ENCODE measurements at places on chromosomes 13 and 19.

DNA sequence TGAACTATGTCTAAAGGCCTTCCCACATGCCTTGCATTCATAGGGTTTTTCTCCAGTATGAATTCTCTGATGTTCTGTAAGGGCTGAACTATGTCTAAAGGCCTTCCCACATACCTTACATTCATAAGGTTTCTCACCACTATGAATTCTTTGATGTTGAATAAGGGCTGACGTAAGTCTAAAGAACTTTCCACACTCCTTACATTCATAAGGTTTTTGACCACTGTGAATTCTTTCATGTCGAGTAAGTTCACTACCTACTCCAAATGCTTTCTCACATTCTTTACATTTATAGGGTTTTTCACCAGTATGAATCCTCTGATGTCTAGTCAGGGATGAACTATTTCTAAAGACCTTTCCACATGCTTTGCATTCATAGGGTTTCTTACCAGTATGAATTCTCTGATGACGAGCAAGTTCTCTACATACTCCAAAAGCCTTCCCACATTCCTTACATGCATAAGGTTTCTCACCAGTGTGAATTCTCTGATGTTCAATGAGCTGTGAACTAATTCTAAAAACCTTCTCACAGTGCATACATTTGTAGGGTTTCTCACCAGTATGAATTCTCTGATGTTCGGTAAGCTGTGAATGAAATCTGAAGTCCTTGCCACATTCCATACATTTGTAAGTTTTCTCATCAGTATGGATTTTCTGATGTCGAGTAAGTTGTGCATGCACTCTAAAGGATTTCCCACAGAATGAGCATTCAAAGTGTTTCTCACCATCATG, 19.1 kb upstream of the ZNF260 start:
- DNase-seq, result no peak

DNA sequence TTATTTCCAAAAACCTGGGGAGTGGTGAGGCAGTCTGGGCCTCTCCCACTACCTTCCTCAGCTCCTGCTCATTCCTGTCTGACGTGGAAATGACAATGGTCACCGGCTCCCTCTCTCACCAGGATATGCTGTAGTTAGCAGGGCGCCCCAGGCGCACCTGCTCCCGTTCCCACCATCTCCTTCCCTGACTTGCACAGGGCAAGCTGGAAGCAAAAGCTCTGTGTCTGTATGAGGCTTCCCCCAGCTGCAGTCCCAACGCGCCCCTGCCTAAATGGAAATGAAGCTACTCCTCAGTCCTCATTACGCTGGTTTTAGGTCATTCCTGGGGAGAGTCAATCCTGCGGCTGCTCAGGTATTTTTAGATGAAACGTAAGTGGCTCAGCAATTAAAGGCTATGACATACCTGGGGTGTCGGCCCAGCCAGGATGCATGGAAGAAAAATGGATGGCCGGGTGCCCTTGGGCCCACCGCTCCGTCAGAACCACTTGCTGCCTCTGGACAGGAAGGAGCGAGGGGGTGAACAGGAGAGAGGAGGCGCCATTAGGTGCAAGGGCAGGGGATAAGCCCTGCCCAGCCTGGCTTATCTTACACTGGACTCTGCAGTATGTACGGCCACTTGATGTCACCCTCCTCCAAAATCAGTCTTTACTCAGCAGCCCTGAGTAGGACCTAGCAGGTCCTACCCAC, 32.4 kb downstream of the DHRS12 start:
- no peak for DNase-seq

DNA sequence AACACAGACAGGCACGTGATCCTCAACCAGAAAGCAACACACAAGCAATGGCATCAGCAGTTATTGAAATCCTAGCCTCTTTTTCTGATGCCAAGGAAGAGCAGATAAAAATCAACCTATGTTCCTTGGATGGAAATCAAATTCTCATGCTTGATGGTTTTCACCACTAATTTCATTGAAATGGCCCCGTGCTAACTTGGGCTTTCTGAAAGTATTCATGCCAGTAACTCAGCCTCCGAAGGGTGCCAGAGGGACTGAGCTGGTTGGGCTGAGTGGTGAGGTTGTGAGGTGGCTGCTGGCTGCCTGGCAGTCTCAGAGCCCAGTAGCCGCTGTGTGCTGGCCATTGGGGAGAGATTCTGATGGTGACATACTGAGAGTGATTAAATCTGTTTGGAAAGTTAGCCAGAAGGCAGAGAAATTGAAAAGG, 309.3 kb downstream of the DCT start:
- no peak for DNase-seq

GRCh38 chr13:29193083-29193482, 372.9 kb downstream of the MTUS2 start:
- no peak for DNase-seq

DNA sequence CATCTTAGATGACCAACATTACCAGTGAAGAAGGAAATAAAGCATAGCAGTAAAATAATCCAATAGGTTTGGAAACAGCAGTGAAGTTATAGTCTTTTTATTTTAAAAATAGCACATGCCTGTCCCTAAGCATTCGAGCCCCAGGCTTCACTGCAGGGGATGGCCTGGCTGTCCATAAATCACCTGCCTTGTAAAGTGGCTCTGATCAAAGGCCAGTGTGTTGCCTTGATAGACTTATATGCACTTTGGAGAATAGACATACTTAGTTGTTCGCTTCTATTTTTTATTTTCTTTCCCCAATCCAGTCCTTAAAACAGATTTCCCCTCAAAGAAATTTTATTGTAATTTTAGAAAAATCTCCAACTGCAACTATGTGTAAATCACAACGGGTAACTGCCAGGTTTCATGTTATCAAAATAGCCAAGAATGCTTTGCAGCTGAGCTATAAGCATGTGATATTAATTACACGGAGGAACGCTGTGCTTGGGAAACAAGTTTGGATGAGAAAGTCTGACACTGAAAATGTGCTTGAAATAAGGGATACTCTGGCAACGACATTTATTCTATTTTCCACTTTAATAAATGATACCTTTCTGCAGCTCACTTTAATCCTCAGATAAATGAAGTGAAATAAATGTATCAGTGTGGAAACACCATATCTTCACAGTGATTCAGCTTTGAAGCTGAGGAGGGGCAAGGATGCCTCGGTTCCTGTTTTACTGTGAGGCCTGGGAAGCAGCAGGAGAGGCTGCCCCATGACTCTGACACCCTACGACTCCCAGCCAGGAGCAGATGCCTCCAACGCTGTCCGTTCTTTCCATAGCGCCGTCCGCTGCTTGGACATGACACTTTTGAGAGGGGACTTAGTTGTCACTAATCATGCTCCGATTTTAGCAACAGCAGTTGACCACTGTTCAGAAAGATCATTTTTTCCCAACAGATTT, 5.5 kb upstream of the METTL21C start:
- no peak for DNase-seq

- no peak for DNase-seq
Observed at GRCh38 chr13:20826843-20827560, 53.2 kb upstream of the EEF1AKMT1 start.

GRCh38 chr19:46863818-46864629, 3.2 kb downstream of the ARHGAP35 start:
- DNase-seq, result no peak

DNA sequence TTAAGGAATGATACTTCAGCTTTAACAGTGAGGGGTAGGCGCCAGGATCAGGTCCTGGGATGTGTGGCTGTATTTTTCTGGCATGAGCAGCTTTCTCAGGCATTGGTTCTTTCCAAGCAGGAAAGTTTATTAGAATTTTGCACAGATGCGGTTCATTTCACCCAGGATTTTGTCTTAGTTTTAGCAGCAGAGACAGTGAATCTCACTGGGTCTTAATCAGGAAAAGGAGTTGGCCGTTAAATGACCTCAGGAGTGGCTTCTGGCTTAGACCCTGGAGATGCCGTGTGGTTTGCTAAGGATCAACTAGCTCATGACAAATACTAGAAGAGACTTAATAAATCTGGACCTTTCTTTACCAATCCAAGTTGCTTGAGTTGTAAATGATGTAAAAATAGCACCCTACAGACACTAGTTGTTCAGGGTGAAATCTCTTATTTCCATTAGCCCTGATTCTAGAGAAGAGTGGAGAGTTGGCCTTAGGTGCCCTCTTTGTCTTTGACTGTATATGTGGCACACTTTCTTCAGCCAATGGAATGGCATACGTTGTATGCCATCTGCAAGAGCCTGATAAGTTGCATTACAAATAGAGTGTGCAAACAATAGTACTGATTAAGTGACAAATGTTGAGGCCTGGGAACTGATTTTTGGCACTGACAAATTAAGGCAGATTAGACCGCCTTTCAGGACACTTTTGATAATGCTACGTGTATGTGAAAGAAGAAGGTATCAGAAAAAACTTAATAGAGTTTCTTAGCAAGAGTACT, 34.0 kb downstream of the LRCH1 start:
- no peak for DNase-seq

Data from activated naive CD8-positive, alpha-beta T cell treated with anti-CD3 and anti-CD28 coated beads, Interleukin-2, amount 50 U/mL, for 24 hours (primary cell).